ENCODE measurements at places on chromosomes 16 and 17.

- no peak for DNase-seq
These were observed 59.8 kb downstream of the ANKRD11 start for GRCh38 chr16:89430436-89431157.

GRCh38 chr16:24234737-24235136 lies 21.4 kb upstream of the CACNG3 start:
- DNase-seq: no peak

GRCh38 chr17:33964344-33964979 lies 290.6 kb upstream of the CCL2 start:
- no peak for DNase-seq

- DNase-seq: no peak
These were observed 35.5 kb upstream of the PSMD7 start for GRCh38 chr16:74261068-74261467.

GRCh38 chr16:12523002-12523401 lies 280.7 kb downstream of the CPPED1 start:
- no peak for DNase-seq

DNA sequence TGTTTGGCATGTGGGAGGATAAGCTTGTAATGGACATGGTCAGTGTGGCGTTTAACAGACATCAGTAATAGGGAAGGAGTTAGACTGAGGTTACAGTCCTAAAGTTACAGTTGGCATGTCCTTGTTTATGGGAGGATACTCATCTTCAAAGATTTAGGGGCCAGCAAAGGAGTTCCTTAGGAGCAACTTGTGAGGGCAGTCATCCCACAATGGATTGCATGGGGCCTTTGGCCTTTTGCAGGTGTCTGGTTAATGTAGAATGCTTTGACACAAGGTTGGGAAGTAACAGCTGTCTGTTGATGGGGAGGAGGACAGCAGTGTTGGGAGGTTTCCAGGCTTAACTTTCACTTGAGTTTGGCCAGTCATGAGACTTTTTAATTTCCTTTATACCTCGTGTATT lies 2.2 kb downstream of the NUBP1 start:
- DNase-seq: no peak

GRCh38 chr16:57548408-57548807 lies 6.0 kb downstream of the ADGRG5 start:
- DNase-seq: no peak

DNA sequence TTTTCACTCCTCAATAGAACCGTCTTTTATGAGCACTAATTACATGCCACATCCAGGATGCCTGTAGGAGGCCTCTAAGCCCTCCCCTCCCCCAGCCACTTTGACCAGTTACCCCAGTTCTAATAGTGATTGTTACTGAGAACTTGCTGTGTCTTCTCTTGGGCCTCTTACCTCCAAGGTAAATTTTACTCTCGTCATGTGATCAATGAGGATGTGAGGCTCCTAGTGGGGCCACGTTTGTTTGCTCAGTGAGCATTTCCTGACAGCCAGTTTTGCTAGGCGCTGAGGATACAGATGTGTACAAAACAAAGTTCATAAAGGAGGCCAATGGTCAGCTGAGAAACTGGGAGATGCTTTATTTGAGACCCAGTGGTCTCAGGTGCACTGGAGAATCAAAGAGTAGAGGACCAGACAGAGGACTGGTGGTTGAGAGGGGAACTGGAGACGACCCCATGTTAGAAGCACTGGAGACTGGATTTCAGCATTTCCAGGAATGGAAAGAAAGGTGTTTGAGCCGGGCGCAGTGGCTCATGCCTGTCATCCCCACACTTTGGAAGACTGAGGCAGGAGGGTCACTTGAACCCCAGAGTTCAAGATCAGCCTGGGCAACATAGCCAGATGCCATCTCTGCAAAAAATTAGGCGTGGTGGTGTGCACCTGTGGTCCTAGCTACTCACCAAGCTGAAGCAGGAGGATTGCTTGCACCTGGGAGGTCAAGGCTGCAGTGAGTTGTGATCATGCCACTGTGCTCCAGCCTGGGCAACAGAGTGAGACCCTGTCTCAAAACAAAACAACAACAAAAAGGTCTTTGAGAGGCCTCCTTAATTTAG lies 2.6 kb downstream of the ATP2C2 start:
- DNase-seq: no peak

DNA sequence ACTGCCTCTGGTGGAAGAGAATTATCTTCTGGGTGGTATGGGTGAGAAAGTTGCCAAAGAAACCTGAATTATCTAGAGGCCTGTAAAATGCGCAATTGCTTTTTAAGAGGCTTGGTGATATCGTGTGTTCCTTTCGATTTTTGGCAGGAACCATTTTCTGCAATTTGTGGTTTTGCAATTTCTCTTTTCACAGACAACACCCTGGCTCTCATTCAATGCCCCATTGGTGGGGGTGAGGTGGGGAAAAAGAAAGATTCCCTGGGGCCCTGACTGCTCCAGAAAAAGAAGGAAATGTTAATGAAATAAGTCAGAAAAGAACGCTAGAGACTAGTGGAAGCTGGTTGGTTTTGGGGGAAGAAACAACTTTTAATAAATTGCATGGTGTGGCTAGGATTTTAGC lies 77.4 kb downstream of the ANKFN1 start:
- no peak for DNase-seq

DNA sequence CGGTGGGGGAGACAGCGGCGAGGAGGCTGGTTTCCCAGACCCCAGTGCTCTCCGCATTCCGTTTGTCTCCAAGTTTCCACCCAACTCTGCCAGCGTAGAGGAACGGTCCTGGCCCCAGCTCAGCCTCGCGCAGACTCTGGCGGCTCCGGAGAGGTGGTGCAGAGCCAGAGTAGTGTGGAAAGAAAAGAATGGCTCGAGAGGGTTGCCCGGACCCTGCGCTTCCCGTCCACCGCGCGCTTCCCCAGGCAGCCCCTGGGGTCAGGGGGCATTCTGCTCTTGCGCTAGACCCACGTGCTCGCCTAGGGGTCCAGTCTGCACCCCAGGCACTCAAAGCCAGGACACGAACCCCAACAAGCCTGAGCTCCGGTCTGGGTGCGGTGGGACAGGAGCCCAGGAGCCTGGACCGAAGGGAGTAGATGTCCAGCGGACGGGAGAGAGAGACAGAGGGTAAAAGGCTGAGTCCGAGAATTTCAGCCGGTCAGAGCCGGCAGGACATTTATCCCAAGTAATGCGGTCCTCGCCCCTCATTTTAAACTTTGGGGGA lies 3.8 kb downstream of the PMP22 start:
- DNase-seq: no peak

- DNase-seq: peak; percentile 64
These were observed 671.1 kb downstream of the WWOX start for GRCh38 chr16:78770353-78771091.
